ENCODE measurements at places on chromosomes 1 and 21. TPM values are rescaled to one million over a fixed set of nuclear protein-coding genes. Genes with fewer than 3 reads are reported as not detected.

DNA sequence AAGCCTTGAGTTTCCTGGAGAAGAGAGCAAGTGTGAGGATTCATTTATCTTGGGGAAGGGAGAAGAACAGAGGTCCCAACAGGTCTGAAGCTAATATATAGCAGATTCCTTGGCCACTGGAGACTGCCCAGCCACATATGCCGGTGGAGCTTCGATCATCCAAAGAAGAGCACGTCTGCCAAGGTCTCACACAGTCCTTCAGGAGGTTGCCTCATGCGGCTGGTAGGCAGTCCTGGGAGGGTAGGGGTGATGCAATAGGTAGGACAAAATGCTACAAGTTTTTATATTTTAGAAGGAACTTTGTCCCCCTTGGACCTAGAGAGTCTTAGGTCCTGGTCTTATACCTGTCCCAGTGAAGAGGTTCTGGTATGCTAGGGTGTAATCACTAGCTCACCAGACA, 582.5 kb downstream of the DPYD start:
- no peak overlapping the region for H3K4me3 ChIP-seq
- no peak for DNase-seq

GRCh38 chr1:36609241-36610027, 126.7 kb upstream of the CSF3R start:
- H3K27me3 ChIP-seq, result no peaks in the 10 kb centered on the region
- no peak overlapping the region for H3K4me3 ChIP-seq
- H3K4me1 ChIP-seq, result no peaks in the 10 kb centered on the region
- H3K36me3 ChIP-seq, result no peaks in the 10 kb centered on the region
- H3K27ac ChIP-seq, result no peak overlapping the region
- DNase-seq, result peak; percentile 73

GRCh38 chr1:203428981-203429599, 46.5 kb upstream of the PRELP start:
- H3K4me3 ChIP-seq, result no peak overlapping the region
- no peaks in the 10 kb centered on the region for H3K36me3 ChIP-seq
- DNase-seq, result no peak
- peaks cover 100% of the 10 kb centered on the region for H3K27me3 ChIP-seq
- no peaks in the 10 kb centered on the region for H3K4me1 ChIP-seq

DNA sequence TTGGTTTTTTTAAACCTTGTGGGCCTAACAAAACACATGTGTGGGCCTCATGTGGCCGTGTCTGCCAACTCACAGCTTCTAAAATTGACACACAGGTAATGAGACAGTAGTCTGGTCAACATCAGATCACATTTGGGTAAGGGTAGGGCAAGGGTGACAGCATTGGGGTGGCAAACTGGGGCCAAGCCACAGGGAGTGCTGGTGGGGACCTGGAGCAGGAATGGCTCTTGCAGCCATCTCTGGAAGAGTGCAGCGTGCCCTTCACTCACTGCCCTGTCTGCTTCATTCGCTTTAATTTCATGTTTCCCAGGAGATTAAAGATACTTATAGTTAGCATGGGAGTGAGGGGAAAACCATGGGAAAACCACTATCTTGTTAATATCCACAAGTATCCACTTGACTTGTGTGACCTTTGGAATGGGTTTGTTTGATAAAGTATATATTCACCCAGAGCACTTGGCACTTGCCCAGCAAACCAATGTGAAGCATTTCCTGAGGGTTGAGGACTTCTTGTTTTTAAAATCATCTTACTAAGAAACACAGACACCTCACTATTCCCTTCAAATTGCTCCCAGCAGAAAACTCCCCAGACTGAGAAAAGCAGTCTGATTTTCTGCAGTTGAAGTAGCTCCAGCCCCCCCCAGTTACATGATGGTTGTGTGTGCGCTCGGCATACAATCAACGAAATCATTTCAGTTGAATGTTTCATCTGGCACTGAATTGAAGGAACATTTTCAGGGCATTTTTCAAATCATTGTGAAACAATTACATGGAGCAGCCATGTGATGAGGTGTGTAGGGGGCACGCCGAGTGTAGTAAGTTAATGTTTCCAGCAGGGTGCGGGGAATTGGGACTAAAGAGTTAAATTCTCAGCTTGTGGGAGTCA, 175.7 kb downstream of the VPS13D start:
- H3K4me1 ChIP-seq, result peaks cover 9% of the 10 kb centered on the region
- H3K4me3 ChIP-seq, result no peak overlapping the region
- peaks cover 14% of the 10 kb centered on the region for H3K36me3 ChIP-seq
- H3K27me3 ChIP-seq, result no peaks in the 10 kb centered on the region

The ATAD3A gene
- total RNA-seq, result 46.2 TPM

The RFX5 gene
- 82.4 TPM for total RNA-seq

- no peak overlapping the region for H3K4me3 ChIP-seq
- no peak overlapping the region for H3K27ac ChIP-seq
- no peaks in the 10 kb centered on the region for H3K27me3 ChIP-seq
- no peaks in the 10 kb centered on the region for H3K4me1 ChIP-seq
- no peaks in the 10 kb centered on the region for H3K36me3 ChIP-seq
- DNase-seq, result no peak
Observed at GRCh38 chr21:14259747-14260146, 43.8 kb downstream of the RBM11 start.

DNA sequence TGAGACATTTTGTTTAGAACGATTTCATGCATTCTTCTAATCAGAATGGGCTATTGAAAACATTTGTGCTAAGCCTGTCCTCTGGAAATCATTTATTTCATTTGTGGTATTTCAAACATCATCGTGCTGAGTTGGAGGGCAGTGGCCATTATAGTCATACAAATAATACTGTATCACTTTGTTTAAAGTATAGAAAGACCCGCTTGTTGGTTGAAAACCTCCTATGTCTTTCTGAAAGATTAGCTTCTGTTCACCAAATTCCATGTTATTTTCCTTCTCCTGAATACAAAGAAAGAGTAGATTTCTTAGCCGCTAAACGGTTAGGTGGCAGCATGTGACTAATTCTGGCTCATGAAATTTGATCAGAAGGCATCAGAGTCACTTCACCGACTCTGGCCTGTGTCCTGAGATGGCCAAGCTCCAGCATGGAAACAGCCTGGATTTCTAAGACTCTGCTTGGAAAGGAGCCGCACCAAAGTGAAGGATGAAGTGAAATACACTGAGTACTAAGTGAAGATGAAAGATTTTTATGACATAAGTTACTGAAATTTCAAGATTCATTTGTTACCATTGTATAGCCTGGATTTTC, 355.1 kb downstream of the USP25 start:
- no peaks in the 10 kb centered on the region for H3K27me3 ChIP-seq
- H3K4me1 ChIP-seq, result no peaks in the 10 kb centered on the region
- no peaks in the 10 kb centered on the region for H3K36me3 ChIP-seq
- H3K27ac ChIP-seq, result no peak overlapping the region
- no peak for DNase-seq

The GJB5 gene
- total RNA-seq, result 1.1 TPM

DNA sequence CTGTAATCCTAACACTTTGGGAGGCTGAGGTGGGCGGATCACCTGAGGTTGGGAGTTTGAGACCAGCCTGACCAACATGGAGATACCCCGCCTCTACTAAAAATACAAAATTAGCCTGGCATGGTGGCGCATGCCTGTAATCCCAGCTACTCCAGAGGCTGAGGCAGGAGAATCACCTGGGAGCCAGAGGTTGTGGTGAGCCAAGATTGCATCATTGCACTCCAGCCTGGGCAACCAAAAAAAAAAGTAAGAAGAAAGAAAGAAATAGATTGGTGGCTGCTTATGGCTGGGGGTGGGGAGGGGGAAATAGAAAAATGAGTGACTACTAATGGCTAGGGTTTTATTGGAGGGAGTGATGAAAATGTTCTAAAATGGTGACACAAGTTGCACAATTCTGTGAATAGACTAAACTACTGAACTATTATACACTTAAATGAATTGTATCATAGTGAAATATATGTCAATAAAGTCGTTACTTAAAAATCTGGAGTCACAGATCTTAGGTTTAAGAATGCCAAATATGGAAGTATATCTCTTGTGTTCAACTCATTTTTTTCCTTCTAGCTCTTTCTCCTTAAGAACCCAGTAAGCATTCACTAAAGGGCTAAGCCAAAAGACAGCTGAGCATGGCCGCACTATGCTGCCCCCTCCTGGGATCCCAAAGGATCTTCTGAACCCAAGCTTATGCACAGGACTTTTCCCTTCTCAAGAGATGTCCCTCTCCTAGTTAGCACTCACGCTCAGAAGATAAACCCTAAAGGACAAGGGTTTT, 3.2 kb upstream of the NPL start:
- peaks cover 10% of the 10 kb centered on the region for H3K4me1 ChIP-seq
- H3K4me3 ChIP-seq, result no peak overlapping the region
- no peak overlapping the region for H3K27ac ChIP-seq
- peak; percentile 83 for DNase-seq
- H3K27me3 ChIP-seq, result peaks cover 34% of the 10 kb centered on the region

- H3K4me3 ChIP-seq, result no peak overlapping the region
- no peak for DNase-seq
- H3K27ac ChIP-seq, result no peak overlapping the region
- no peaks in the 10 kb centered on the region for H3K36me3 ChIP-seq
Observed at GRCh38 chr1:167173516-167174184, 47.0 kb upstream of the POU2F1 start.

DNA sequence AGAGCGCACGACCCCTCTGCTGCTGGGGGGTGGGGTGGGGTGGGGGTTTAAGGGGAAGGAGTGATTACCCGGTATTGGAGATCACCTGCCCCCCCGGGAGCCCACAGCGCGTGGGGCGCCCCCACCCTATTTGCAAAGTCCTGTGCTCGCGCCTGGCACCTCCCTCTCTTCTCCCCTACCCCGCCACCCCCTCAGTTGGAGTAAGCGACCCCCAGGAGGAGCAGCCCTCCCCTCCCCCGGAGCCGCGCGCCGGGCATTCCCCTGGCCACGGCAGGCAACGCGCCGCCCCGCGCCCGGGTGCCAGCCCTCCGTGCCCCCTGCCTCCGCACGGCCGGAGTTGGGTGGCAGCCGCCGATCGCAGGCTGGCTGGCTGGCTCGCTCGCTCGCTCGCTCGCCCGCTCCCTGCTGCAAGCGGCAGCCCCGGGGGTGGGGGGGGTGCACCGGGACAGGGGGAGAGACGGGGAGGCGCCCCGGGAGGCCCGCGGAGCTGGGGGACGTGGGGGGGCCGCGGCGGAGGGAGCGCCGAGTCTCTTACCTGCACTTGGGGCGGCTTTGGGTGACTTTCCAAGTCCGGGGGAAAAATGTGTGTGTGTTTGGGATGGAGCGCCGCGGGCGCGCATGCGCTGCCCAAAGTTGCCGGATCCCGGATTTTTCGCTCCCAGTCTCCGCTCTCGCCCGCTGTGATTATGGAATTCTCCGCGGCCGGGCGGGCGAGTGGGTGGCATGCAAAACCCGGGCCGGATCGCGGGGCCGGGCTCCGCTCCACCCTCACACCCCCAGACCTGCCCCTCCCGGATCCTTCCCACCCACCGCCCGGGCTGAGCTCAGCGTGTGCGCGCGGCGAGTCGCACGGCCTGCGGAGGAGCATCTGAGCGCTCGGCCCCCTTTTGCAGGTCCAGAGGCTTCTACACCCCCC, at the start of gene CASZ1:
Gene CASZ1, minus strand, starts transcription at position 618 of the 916 bp plus-strand sequence. CDS start 102,757 bp downstream, outside the sequence.
- H3K27me3 ChIP-seq, result peaks cover 29% of the 10 kb centered on the region
- H3K4me3 ChIP-seq, result peak within 1 kb of the TSS; percentile 81
- H3K36me3 ChIP-seq, result peaks cover 40% of the 10 kb centered on the region
- peaks cover 7% of the 10 kb centered on the region for H3K4me1 ChIP-seq

The SAMD13 gene
- total RNA-seq, result 1.8 TPM

GRCh38 chr1:93707956-93708355, 26.3 kb upstream of the BCAR3 start:
- no peak overlapping the region for H3K4me3 ChIP-seq
- no peak for DNase-seq
- no peak overlapping the region for H3K27ac ChIP-seq
- H3K4me1 ChIP-seq, result peaks cover 20% of the 10 kb centered on the region
- no peaks in the 10 kb centered on the region for H3K27me3 ChIP-seq

DNA sequence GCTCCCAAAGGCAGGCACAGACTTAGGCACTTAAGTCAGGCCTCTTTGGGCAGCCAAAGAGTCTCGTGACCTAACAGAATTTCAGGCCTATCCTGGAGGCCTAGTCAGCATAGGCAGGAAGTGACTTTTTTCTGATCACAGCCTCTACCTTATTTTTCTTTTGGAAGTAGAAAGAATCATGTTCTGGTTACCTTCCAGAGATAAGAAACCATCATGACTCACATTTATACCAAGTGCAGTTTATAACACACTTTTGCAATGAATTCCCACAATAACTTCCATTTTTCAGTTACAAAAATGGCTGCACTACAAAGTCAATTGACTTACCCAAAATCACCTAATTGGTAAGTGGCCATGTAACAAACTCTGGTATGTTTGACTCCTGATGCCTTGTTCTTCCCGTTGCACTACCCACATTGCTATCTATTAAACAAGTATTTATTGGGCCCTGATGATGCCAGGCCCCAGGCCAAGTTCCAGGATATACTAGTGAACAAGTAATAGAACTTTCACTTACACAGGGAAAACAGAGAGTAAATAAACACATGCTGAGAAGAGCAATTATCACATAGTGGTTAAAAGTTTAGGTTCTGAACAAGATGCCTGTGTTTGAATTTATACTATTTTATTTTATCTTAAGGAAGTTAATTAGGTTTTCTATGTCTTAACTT, 74.3 kb downstream of the SH3GLB1 start:
- H3K27ac ChIP-seq, result peak overlapping the region; percentile 87
- peaks cover 72% of the 10 kb centered on the region for H3K4me1 ChIP-seq
- peaks cover 14% of the 10 kb centered on the region for H3K36me3 ChIP-seq

GRCh38 chr1:179506199-179506598, 69.5 kb downstream of the NPHS2 start:
- DNase-seq, result no peak
- no peak overlapping the region for H3K27ac ChIP-seq
- H3K36me3 ChIP-seq, result no peaks in the 10 kb centered on the region
- H3K27me3 ChIP-seq, result peaks cover 19% of the 10 kb centered on the region

DNA sequence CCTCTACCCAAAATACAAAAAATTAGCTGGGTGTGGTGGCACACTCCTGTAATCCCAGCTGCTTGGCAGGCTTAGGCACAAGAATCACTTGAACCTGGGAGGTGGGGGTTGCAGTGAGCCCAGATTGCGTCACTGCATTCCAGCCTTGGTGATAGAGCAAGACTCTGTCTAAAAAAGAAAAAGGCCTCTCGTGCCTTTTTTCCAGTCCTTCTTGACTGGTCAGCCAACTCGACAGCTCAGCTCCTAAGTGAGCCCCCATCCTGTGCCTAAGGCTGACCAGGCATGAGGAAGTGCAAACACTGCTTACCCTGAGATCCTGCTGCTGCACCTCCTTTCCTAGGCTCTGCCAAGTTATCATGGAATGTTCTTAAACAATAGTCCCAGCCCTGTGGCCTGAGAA, 10.1 kb upstream of the PROK1 start:
- H3K36me3 ChIP-seq, result no peaks in the 10 kb centered on the region
- DNase-seq, result peak; percentile 43
- H3K4me3 ChIP-seq, result no peak overlapping the region
- H3K27me3 ChIP-seq, result peaks cover 36% of the 10 kb centered on the region

GRCh38 chr1:76583235-76583868, 283.9 kb upstream of the ST6GALNAC5 start:
- no peaks in the 10 kb centered on the region for H3K4me1 ChIP-seq
- no peaks in the 10 kb centered on the region for H3K27me3 ChIP-seq
- no peak for DNase-seq
- H3K36me3 ChIP-seq, result no peaks in the 10 kb centered on the region
- H3K4me3 ChIP-seq, result no peak overlapping the region

GRCh38 chr1:98005326-98006010, 84.6 kb upstream of the DPYD start:
- no peak overlapping the region for H3K27ac ChIP-seq
- no peaks in the 10 kb centered on the region for H3K27me3 ChIP-seq
- no peaks in the 10 kb centered on the region for H3K36me3 ChIP-seq
- peaks cover 9% of the 10 kb centered on the region for H3K4me1 ChIP-seq

Data from Calu3 (cell line).